ENCODE measurements at places on chromosomes 1 and 21. TPM values are rescaled to one million over a fixed set of nuclear protein-coding genes. Genes with fewer than 3 reads are reported as not detected.

DNA sequence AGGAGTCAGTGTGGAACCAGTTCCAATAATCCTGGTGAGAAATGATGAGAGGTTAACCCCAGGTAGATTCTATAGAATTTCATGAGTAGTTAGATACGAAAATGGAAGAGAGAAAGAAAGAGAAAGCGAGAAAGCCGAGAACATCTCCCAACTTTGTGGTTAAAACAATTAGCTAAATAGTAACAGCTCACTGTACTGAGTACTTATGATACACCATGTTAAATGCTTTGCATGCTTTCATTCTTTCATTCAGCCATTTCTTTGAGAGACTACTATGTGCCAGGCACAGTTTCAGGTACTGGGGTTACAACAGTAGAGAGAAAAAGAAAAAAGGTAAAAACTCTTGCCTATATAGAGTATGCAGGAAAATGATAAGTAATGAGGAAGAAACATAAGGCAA, 109.7 kb upstream of the SYT6 start:
- DNase-seq: no peak

DNA sequence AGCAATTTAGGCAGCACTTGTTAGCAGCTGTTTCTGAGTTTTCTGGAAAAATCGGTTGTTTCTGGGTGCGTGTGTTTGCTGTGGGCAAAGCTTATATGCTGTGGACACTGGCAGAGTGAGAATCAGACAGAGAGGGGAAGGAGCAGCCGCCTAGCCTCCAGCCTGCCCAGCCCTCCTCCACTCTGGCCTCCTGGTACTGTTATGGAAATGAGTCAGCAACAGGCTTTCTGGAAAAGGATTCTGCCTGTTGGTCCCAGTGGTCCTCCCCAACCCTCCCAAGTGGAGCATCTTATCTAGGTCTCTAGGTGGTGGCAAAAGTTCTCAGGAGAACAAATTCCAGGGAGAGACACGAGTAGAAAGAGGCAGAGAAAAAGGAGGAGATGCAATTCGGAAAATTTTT, 42.2 kb upstream of the GOLT1A start:
- DNase-seq: no peak

DNA sequence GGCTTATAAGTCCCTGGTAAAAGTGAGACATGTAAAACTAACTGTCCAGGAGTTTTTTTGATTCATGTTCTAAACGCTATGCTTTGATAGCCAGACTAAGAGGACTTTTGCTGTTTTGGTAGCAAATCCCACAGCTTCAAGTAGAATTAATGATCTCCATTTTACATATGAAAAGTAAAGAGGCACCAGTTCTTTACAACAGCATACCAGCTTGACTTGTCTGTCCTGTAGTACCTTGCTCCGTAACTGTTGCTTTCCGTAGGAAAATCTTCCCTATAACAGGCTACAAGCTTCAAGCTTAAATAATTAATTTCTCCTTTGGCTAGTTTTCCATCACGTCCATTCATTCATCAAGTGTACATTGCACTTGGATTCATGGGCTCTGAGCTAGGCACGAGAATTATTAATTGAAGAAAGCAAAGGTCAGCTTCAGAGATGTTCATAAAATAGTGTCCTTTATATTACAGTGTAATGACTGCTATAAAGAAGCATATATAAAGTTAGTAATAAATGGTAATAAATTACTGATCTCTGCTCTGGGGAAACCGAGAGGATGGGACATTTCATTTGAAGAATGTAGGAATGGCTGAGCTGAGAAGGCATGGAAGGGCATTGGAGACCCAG, 29.2 kb downstream of the B3GALT5 start:
- no peak for DNase-seq

DNA sequence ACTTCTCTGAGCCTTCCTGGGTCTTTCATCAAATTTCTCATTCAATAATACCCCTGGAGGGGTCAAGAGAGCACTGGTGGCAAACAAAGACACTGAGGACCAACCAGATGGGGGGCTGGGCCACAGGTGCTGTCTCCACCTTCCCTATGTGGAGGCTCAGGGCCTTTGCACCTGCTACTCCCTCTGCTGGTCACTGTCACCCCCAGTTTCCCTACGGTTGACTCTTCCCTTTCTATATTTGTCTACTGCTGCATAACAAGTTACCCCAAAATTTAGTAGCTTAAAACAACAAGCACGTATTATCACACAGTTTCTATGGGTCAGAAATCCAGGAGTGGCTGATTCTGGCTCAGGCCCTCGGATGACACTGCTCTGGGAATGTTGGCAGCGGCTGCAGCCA, 138.8 kb upstream of the RUNX3 start:
- no peak for DNase-seq

Gene HOOK1
- total RNA-seq: 29.5 TPM
